Lower leg skin (tissue), 4 donors: ENCODE measurements at places on chromosomes 7 and 10.

DNA sequence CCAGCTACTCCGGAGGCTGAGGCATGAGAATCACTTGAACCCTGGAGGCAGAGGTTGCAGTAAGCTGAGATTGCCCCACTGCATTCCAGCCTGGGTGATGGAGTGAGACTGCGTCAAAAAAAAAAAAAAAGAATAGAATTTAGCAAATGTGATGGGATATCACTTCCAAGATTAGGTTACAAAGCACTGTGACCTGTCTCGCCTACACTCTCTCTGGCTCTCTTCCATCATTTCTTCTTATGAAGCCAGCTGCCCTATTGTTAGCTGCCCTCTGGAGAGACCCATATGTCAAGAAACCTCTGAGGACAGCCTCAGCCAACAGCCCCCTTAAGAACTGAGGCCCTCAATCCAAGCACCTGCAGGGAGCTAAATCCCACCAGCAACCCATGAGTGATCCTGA lies 28.2 kb downstream of the ARHGAP21 start:
- DNase-seq = no peak

GRCh38 chr7:115478426-115478825 lies 552.1 kb downstream of the TFEC start:
- no peak for DNase-seq

GRCh38 chr7:148142660-148143248 lies 447.8 kb upstream of the C7orf33 start:
- DNase-seq = no peak

DNA sequence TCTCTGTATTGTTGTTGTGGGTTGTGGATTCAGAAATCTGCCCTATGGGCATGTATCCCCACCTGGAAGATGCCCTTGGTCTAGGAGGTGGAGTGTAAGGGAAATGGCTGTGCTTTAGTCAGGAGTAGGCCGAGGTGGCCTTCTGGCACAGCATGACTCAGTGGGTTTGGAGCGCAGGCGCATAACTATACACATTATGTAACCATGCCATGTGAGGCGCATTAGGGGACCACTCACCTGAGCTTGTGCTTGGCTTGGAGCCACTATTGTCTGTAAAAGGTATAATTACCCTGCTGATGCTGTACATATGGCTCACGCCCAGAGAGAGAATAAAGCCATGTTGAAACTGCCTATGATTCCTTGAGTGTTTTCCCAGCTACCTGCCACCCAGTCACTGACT lies 20.6 kb upstream of the ADAMTS14 start:
- no peak for DNase-seq
